Glutamatergic neuron (in vitro differentiated cells): ENCODE measurements at places on chromosomes 3 and 15. TPM values are rescaled to one million over a fixed set of nuclear protein-coding genes. Genes with fewer than 3 reads are reported as not detected.

The ADGRG7 gene
- total RNA-seq, result not detected

The LDHAL6B gene
- total RNA-seq, result not detected

The NR1I2 gene
- not detected for total RNA-seq

The GOLGA8K gene
- total RNA-seq, result not detected

The PIK3CB gene
- total RNA-seq, result 14.2 TPM

The NLGN1 gene
- 50.2 TPM for total RNA-seq

The DZIP3 gene
- total RNA-seq, result 44.3 TPM

The THOC7 gene
- total RNA-seq, result 43.3 TPM

The NAALADL2 gene
- total RNA-seq, result 1.6 TPM

The DLL4 gene
- total RNA-seq, result 12.5 TPM

The TRPC1 gene
- total RNA-seq, result 23.2 TPM

The ATP8B4 gene
- not detected for total RNA-seq

The LRRC3B gene
- 1.9 TPM for total RNA-seq

The TRPM1 gene
- total RNA-seq, result not detected

The UNC13C gene
- 0.49 TPM for total RNA-seq
